ENCODE measurements at places on chromosomes 2 and 18.

GRCh38 chr2:219506802-219507526, 7.3 kb upstream of the ASIC4 start:
- no peak overlapping the region for H3K4me3 ChIP-seq
- no peak overlapping the region for H3K27ac ChIP-seq
- peaks cover 31% of the 10 kb centered on the region for H3K4me1 ChIP-seq
- H3K36me3 ChIP-seq: peaks cover 55% of the 10 kb centered on the region
- no peak for DNase-seq

DNA sequence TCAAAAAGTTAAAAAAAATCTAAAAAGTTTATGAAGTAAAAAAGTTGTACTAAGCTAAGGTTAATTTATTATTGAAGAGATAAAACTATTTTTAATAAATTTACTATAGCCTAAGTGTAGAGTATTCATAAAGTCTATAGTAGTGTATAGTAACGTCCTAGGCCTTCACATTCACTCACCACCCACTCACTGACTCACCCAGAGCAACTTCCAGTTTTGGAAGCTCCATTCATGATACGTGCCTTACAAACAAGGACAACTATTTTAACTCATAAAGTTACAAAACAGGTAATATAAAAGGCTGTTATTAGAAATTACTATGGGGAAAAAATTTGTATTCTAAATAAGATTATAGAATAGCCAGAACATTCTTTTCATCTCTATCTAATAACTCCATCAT, 158.9 kb upstream of the FN1 start:
- no peaks in the 10 kb centered on the region for H3K36me3 ChIP-seq
- H3K27me3 ChIP-seq: no peaks in the 10 kb centered on the region
- H3K4me1 ChIP-seq: no peaks in the 10 kb centered on the region
- no peak overlapping the region for H3K4me3 ChIP-seq
- no peak for DNase-seq
- H3K27ac ChIP-seq: no peak overlapping the region

DNA sequence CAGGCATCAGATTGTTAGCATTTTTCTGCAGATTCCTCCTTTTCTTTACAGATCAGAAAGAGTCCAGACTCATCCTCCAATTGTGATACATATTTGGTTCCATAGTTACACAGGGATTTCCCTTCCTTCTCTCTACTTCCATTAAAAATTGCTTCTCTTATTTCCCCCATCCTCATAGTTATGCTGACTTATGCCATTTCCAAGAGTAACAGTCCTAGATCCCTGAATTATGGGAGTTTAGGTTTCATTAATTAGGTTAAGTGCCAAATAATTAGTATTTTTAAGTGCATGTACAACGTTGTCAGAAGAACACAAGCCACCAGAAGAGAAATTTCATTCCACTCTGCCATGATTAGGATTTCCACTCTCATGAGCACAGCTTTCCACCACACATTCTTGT, 198.5 kb downstream of the BARD1 start:
- H3K27me3 ChIP-seq: no peaks in the 10 kb centered on the region
- no peaks in the 10 kb centered on the region for H3K36me3 ChIP-seq
- H3K27ac ChIP-seq: no peak overlapping the region
- DNase-seq: no peak
- no peaks in the 10 kb centered on the region for H3K4me1 ChIP-seq

DNA sequence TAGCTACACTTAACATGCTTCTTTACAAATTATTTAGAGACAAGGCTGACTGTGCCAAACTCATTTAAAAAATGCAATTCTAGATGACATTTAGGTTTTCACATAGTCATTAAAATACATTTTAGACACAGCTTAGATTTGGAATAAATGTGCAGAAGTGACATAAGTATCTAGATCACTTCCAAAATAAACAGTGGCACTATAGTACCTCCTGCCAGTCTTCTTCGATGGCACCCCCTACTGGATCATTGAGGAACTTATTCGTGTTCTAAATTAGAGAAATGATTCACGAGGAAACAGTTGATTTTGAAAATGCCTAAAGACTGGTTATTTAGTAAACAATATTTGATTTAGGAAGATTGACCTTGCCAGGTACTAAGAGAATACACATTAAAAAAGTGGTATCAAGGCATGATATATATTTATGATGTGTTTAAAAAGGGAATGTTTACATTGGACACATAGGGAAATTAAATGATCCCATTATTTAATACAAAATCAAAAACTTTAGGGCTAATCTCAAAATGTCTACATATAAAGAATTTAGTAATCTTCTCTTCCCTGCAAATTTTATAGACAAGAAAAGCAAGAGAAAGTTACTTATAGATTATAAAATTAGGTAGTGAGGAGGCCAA, 323.9 kb downstream of the XIRP2 start:
- DNase-seq: peak; percentile 55
- no peak overlapping the region for H3K4me3 ChIP-seq
- H3K36me3 ChIP-seq: no peaks in the 10 kb centered on the region
- no peaks in the 10 kb centered on the region for H3K4me1 ChIP-seq
- no peaks in the 10 kb centered on the region for H3K27me3 ChIP-seq
- H3K27ac ChIP-seq: no peak overlapping the region

DNA sequence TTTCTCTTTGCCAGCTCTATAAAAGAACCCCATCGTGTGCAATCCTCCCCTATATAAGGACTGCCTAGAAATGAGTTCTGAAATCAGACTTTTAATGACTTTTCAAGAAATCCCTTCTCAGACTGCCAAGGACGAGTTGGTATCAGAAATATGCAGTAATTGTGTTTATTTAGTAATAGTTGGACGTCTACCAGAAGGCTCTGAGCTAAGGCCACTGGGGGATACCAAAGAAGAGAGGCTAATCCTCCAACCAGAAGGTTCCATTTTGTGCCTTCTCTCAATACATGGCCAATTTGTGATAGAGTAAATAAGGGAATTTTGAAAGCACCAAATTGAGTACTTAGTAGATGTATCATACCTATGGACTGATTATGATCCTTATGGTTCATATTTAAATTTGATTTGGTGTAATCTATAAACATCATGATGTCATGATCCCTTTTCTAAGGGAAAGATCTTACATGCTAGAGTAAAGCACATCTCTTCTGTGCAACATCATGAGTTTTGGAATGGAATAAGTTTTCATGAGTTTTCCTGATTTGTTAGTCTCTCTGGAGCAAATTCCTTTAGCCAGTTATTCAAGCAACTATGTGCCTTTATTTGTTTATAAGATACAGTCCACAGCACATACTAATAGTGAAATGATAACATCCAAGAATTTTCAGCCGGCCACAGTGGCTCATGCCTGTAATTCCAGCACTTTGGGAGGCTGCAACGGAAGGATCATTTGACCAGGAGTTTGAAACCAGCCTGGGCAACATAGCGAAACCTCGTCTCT, 82.2 kb upstream of the LTBP1 start:
- peaks cover 31% of the 10 kb centered on the region for H3K27me3 ChIP-seq
- H3K4me1 ChIP-seq: peaks cover 7% of the 10 kb centered on the region
- H3K36me3 ChIP-seq: no peaks in the 10 kb centered on the region
- H3K4me3 ChIP-seq: peak overlapping the region; percentile 20
- DNase-seq: peak; percentile 76
- peak overlapping the region; percentile 78 for H3K27ac ChIP-seq

DNA sequence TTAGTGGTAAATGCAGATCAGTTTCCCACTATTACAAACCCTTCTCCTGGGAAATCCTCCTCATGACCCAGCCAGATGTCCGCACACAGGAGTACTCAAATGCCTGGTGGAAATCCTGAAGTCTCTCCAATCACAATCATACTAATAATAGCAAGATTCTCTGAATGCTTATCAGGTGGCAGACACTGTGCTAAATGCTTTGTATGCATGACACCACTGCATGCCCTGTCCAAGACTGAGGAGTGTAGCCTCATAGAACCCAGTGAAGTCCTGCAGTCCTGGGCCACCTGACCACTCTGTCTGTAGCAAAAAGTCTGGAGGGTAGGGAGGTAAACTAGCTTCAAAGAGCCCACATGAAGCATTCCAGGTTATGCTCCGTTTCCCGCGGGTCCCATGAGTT, 434.8 kb upstream of the CHST9 start:
- H3K4me3 ChIP-seq: no peak overlapping the region
- no peaks in the 10 kb centered on the region for H3K27me3 ChIP-seq

GRCh38 chr18:46891742-46892214, 25.5 kb downstream of the PIAS2 start:
- H3K36me3 ChIP-seq: peaks cover 8% of the 10 kb centered on the region
- H3K27me3 ChIP-seq: no peaks in the 10 kb centered on the region
- H3K4me1 ChIP-seq: no peaks in the 10 kb centered on the region
- no peak overlapping the region for H3K27ac ChIP-seq

GRCh38 chr18:78293940-78294541, 685.6 kb upstream of the SALL3 start:
- H3K4me3 ChIP-seq: no peak overlapping the region
- H3K27me3 ChIP-seq: no peaks in the 10 kb centered on the region
- DNase-seq: no peak
- H3K27ac ChIP-seq: no peak overlapping the region
- H3K4me1 ChIP-seq: peaks cover 2% of the 10 kb centered on the region

DNA sequence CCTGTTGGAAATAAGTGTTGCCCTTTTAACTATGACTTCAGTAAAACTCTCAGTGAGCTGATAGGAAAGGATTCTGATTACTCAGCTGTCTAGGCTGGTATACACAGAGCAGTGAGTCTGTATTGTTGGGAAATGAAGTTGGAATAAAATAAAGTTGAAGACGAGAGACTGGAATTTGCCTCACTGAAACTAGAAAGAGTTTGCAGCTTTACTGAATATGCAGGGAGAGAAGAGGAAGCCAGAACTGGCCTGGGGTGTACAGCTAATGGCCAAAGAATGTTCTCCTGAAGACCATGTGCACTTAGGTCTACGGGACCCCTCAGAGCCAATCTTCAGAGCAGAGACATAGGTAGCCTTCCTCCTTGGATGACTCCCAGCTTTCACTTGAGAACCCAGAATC, 26.5 kb downstream of the EIF4E2 start:
- H3K27me3 ChIP-seq: no peaks in the 10 kb centered on the region
- H3K4me1 ChIP-seq: peaks cover 3% of the 10 kb centered on the region
- H3K4me3 ChIP-seq: no peak overlapping the region
- no peak overlapping the region for H3K27ac ChIP-seq
- peaks cover 14% of the 10 kb centered on the region for H3K36me3 ChIP-seq

DNA sequence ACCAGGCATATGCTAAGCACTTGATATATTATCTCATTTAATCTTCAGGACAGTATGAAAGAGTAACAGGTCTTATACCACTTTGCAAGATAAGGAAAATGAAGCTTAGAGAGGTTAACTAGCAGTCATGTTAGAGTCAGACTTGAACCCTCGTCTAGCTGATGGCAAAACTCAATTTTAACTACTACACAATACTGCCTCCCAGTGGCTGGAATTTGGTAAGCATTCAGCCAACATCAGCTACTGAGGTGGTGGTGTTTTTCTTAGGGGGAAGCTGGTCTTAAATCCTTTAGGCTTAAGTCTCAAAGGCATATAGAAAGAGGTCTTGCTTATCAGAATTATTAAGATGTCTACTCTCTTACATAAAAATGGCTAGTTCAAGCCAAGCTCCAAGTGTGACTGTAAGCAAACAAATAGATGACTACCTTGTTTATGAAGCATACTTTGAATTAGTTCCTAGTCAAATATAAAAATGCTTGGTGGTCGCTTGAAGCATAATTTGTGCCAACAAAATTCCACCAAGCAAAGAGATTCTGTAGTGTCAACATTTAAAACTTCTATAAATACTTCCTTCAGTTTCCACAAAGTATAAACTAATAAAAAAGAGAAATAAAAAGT, 325.4 kb upstream of the FIGN start:
- H3K27ac ChIP-seq: no peak overlapping the region
- H3K27me3 ChIP-seq: no peaks in the 10 kb centered on the region
- no peaks in the 10 kb centered on the region for H3K36me3 ChIP-seq
- H3K4me3 ChIP-seq: no peak overlapping the region
- H3K4me1 ChIP-seq: no peaks in the 10 kb centered on the region

DNA sequence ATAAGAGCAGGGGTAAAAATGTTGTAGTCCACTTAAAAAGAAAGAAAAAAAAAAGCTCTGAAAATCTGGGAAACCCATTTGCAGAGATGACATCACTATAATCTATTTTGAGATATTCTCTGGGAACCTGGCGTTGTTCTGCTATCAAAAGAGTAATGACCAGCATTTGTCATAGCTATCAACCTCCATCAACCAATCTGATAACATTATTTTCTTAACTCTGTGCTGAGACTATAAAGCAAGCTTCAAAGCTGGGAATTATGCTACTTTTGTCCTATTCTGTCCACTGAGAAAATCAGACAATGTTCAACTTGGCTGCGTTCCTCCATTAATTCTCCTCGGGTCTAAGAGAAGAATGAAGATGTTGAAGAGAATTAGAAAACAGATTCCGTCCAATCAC, 107.5 kb downstream of the STK39 start:
- no peaks in the 10 kb centered on the region for H3K36me3 ChIP-seq
- DNase-seq: no peak
- H3K27ac ChIP-seq: no peak overlapping the region
- no peaks in the 10 kb centered on the region for H3K27me3 ChIP-seq
- H3K4me1 ChIP-seq: peaks cover 2% of the 10 kb centered on the region

DNA sequence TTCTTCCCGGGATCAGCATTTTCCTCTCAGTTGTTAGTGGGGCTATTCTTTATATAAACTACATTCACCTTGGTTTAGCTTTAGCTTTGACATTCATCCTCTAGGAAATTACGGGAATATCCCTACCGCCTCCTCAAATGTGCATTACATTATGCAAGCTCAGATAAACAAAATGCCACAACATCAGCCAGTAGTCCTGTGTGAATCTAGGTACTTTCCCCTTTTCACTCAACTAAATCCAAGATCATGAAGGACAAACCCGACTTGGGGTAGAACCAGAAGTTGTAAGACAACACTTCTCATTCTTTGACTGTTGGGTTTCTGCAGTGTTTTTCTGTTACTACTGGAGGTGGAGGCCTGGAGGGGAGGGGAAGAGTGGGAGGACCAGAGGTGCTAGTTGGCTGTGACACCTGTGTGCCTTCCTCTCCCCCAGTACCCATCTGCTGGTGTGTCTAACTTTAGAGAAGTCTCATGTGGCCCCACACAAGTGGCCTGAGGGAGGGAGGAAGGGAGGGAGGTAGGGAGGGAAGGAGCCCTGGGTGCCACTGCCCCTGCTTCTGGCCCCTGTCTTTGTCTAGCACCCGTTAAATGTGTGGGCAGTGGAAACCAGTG, 84.8 kb upstream of the BCL2L11 start:
- no peak for DNase-seq
- H3K27ac ChIP-seq: no peak overlapping the region
- no peak overlapping the region for H3K4me3 ChIP-seq
- H3K4me1 ChIP-seq: peaks cover 8% of the 10 kb centered on the region
- peaks cover 66% of the 10 kb centered on the region for H3K27me3 ChIP-seq

DNA sequence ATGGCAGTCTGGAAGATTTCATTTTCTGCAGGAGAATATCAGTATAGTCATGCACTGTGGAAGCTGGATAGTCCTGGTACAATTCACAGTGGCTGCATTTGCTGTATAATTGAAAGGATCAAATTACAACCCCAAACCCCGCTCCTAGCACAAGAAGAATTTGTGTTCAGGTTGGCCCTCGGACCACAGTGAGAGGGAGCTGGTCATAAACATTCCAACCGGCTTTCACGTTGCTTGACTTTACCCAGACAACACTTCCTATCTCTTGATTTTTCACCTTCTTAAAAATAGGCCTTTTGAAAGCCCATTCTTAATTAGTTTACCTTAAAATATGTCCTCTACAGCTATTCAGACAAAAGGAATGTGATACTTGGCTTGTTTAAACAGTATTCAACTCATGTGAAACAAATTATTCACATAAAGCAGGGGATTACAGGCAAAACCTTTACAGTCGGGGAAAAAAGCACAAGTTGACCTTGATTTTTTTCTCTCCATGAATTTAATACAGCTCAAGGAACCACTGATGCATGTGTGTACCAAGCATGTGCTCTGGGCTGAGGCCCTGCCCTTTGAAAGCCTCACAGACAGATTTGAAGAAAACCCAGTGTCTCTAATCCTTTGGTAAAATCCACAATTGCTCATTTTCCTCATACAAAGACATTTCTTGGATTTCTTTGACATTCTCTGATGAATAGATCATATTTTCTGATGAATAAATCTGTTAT, 143.0 kb upstream of the SOX11 start:
- peaks cover 4% of the 10 kb centered on the region for H3K4me1 ChIP-seq
- DNase-seq: peak; percentile 14
- no peaks in the 10 kb centered on the region for H3K36me3 ChIP-seq
- peak overlapping the region; percentile 85 for H3K27ac ChIP-seq
